ENCODE measurements at places on chromosomes 16 and 17. TPM values are rescaled to one million over a fixed set of nuclear protein-coding genes. Genes with fewer than 3 reads are reported as not detected.

DNA sequence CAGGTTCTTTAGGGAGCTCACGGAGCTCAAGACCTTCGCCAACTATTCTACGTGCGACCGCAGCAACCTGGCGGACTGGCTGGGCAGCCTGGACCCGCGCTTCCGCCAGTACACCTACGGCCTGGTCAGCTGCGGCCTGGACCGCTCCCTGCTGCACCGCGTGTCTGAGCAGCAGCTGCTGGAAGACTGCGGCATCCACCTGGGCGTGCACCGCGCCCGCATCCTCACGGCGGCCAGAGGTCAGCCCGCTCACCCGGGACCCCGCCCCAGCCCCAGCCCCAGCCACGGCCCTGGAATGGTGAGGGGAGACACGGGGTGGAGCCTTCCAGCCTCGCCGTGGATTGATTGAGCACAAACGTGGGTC is 13.5 kb downstream of the SARM1 start:
- DNase-seq, result no peak

GRCh38 chr16:59593194-59593661 is 859.1 kb upstream of the GOT2 start:
- DNase-seq, result no peak

DNA sequence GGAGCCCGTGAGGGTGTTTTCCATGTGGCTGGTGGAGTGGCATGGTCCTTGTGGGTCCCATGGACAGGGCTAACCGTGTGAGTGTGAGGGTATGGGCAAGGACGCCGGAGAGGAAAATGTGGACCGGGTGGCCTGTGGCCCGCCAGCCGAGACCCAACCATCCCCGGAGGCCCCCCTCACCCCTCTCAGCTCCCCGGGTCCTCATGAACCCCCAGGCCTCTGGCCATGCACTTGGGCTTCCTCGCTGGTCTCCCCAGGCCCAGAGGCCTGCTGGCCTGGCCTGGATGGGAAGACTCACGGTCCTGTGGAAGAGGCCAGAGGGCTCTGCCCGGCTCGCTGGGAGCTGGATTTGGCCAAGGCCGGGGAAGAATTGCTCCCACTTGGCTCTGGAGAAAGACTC is 13.1 kb downstream of the RAP1GAP2 start:
- DNase-seq, result no peak

DNA sequence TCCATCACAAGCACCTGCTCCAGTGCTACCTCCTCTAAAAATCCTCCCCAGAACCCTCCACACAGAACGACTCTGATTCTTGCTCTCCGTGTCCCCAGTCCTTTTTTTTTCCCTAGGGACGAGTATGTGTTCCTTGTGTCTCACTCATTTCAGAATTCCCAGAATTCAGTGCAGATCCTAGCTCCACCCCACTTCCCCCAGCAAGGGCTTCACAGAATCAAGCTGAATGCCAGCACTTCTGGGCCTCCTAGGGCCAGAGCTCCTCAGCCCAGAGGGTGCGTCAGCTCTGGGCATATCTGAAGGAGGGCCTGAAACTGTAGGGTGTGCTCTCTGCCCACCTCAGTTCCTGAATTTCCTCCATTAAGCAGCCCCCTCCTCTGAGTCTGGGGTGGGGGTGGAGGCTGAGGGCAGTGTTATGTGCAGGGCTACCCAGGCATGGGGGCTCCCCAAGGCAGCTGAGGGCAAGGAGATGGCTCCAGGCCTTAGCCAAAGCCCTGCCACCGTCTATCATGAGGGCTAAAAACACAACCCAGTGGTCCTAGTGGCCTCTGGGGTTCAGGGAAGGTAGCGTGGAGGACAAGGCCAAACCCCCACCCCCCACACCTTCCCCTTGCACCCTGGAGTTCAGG is 6.5 kb downstream of the UNC119 start:
- no peak for DNase-seq

- DNase-seq, result no peak
These were observed 8.6 kb upstream of the BAHCC1 start for GRCh38 chr17:81386646-81387099.

DNA sequence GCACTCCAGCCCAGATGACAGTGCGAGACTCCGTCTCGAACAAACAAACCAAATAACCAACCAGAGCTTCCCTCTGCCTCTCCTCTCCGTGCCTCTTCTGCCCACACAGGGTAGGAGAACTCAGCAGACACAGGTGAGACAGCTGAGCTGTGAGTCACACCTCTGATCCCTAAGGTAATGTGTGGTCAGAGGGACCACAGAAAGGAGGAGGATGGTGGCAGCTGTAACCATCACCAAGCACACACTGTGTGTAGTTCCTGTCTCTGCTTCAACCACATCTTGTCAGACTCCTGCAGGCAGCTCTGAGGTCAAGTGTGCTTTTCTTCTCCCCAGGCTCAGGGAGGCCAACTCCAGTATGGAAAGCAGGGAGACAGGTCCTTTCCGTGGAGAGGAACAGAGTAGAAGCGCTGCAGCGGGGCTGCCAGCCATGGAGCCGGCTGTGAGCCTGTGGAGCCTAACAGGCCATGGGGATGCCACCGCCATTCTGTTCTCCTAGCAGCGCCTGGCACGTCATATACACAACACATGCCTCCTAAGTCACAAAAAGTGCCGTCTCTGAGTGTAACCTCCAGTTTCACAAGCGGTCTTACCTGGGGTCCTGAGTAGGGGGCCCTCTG is 7.1 kb downstream of the NUDT16L1 start:
- DNase-seq, result no peak

DNA sequence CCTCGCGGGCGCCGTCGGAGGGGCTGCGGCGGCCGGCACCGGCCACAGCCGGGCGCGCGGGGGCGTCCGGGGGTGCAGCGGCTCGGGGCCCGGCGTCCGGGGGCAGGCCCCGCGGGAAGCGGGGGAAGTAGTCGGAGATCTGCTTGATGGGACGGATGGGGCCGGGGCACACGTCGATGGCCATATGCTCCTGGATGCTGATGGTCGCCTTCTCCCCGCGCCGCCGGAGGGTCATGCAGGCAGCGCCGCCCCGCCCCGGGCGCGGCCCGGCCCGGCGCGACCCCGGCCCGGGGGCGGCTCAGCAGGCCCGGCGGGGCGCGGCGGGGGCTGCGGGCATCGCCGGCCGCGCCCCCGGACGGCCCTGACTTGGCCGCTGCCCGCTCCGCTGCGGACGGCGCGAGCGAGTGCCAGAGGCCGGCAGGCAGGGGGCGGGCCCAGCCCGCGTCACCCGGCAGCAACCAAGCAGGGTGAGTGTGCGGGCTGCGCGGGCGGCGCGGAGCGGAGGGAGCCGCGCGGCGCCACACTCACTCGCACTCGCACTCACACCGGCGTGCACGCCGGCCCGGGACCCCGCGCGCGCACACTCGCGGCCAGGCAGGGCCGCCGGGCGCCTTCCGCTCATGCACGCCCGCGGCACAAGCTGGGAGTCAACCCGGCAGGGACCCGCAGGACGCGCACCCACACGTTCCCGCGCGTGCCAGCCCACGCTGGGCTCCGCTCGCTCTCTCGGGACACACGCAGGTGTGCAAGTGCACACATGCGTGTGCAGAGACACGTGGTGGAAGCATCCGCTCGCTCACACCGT is at the start of gene DOC2B:
TSS of gene DOC2B (minus strand) at position 406 of the 805 bp plus-strand sequence. CDS start at position 235, 171 bp downstream.
- DNase-seq, result no peak

DNA sequence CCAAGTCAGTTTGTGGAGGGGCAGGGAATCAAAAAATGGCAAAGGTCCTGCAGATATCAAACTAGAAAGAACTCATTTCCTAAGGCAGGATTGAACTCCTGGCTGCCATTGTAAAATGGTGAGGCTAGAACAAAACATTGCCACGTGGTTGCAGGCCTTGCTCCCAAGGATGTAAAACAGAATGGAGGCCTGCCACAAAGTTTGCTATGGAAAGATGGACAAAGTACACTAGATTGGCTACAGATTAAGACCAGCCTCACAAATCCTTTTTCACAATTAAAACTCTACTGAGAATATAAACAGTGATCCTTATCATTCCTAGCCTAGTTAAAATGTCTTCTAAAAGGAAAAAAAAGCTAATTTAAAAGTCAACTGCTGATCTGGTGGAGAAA is 30.9 kb downstream of the PHKB start:
- DNase-seq, result no peak

DNA sequence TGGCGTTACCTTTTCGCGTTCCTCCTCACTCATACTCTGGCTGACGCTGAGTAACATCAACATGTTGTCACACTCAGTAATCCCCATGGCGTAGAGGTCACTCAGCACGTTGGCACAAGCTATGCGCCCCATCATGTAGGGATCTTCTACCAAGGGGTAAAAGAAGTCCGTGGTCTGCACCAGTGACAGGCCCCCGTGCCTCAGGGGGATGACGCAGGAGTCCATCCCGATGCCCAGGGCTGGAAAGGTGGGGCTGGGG is 596 bp downstream of the SEPHS2 start:
- no peak for DNase-seq

- no peak for DNase-seq
These were observed 167.1 kb downstream of the KCNJ2 start for GRCh38 chr17:70336411-70336810.

GRCh38 chr17:2684549-2684948 is 27.0 kb downstream of the CLUH start:
- no peak for DNase-seq

- DNase-seq, result peak; percentile 34
These were observed 146.1 kb downstream of the IRF8 start for GRCh38 chr16:86044881-86045590.

DNA sequence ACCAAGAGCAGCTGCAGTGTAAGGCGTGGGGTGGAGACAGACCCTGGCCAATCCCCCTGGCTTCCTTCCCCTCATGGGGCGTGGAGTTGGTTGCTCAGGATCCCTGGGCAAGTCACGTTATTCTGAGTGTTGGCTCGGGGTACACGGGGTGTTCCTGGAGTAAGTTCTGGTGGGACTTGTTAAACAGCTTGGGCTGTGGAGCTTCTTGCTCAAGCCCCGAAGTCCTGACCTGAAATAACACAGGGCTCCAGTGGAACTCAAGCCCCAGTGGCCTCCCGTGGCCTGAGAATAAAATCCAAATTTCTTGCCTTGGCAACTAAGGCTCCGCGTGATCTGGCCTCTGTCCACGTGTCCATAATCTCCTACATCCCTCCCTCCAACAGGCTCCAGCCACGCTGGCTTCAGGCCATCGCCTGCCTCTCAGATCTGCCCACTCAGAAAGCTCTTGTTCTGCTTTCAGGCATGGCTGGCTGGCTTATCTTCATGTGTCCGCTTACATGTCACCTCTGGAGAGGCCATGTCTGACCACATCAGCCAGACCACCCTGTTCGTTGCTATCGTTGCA is 49.3 kb upstream of the BCO1 start:
- no peak for DNase-seq

DNA sequence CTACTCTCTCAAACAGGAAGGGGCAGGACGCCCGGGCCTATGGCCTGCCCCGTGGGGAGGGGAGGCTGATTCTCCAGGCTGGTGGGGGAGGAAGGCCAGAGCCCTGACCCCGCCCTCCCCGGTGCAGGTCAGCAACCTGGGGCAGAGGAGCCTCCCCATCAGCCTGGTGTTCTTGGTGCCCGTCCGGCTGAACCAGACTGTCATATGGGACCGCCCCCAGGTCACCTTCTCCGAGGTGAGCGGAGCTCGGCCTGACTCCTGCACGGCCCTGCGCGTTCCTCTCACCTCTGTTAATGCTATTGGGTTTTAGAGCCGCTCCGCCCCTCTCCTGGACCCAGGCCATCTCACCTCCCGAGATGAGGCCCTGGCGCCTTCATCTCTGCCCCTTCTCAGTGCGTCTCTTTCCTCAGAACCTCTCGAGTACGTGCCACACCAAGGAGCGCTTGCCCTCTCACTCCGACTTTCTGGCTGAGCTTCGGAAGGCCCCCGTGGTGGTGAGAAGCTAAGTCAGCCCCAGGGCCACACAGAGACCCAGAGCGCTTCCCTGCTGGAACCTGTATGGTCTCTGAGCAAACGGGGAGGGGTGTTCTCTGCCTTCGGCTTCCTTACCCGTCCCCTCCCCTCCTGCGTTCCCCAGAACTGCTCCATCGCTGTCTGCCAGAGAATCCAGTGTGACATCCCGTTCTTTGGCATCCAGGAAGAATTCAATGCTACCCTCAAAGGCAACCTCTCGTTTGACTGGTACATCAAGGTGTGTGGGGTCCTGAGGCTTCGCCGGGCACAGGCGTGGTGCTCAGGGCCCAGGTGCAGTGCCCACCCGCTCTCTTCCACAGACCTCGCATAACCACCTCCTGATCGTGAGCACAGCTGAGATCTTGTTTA is 25.1 kb upstream of the ITGAX start:
- DNase-seq, result no peak

GRCh38 chr16:86591270-86591669 is 12.9 kb downstream of the FOXL1 start:
- no peak for DNase-seq

GRCh38 chr17:64784353-64785010 is 122.4 kb upstream of the SMURF2 start:
- DNase-seq, result no peak

DNA sequence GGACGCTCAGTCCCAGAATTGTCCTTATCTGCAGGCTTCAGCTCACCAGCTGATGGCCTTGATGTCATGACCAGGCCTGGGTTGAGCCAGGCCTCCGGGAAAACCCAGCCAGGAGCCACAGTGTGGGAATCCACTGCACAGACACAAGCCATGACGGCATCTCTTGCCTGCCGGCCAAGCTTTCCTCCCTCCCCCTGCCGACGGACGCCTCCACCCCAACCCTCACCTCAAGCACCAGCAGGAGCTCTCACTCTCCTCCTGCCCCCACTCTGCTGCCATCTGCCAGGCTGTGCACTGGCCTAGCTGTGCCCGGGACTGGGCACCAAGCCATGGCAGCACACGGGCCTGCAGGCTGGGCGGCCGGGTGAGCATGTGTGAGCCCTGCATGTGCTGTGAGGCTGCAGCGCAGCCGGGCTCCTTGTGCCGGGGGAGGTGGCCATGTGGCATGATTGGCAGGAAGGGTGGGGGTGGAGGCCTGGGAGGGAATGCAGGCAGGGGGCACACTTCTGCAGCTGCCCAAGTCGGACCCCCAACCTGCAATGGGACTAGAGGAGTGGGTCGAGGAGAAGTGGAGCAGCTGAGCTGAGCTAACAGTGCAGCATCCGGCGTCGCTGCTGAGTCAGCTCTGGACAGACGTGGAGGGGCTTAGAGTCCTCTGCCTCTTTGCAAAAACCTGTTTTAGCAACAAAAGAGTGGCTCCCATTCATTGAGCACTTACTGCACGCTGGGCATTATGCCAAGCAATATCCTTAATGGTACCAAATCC is 268.5 kb downstream of the CBLN1 start:
- no peak for DNase-seq

- DNase-seq, result no peak
These were observed 94.0 kb downstream of the SOCS1 start for GRCh38 chr16:11161974-11162373.

- DNase-seq, result no peak
These were observed 8.3 kb upstream of the RASD1 start for GRCh38 chr17:17504341-17505140.

- no peak for DNase-seq
These were observed 30.3 kb downstream of the CPSF4L start for GRCh38 chr17:73231395-73231794.

Gene AMZ2
- 118 TPM for total RNA-seq

Gene UNC45B
- not detected for total RNA-seq

Gene CHST4
- not detected for total RNA-seq

Gene EVI2B
- total RNA-seq, result 32.7 TPM

Gene PERCC1
- 0.48 TPM for total RNA-seq

Gene CES3
- total RNA-seq, result 0.16 TPM

Gene BRICD5
- total RNA-seq, result 10.9 TPM
